H9 (cell line): ENCODE measurements at places on chromosomes 12 and 14. TPM values are rescaled to one million over a fixed set of nuclear protein-coding genes. Genes with fewer than 3 reads are reported as not detected.

Gene SYCP3
- 0.31 TPM in 1 of 2 replicates, not detected in the other for total RNA-seq

Gene PLXNC1
- total RNA-seq: 0.53 and 1.2 TPM in 2 replicates

Gene FGF6
- not detected in 2 replicates for total RNA-seq

Gene PTGDR
- not detected in 2 replicates for total RNA-seq
